ENCODE measurements at places on chromosomes 6 and 20.
A peak's percentile ranks its signal among the peaks of the same experiment; 100 is the strongest.

DNA sequence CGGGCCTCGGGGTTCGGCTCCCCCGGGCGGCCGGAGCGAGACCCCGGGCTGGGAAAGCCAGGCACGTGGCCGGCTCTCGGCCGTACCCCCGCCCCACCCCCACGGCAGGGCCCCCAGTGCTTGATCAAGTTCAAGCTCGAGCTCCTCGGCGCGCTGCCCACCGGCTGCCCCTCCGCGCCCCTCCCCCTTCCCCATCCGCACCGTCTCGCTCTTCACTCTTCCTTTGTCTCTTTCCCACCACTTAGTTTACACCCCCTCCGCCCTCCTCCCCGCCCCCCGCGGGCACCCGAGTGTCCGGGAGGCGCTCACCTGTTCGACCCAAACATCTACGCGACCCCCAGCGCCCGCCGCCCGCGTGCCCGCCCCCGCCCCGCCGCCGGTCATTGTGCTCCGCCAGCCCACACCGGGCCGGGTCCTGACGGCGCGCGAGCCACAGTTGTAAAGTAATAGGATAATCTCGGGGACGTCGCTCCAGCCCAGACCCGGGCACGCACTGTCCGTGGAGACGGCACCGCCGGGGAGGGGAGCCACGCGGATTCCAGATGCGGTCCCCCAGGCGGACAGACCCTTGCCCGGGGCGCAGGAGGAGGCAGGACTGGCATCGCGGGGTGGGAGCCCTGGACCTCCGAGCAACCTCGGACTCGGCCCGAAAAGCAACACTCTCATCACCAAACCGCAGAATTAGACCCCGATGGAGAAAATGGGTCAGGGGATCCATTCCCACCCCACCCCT is 100.7 kb downstream of the NOL4L start:
- peak; percentile 72 for DNase-seq
- no peaks in the 10 kb centered on the region for H3K36me3 ChIP-seq
- H3K4me3 ChIP-seq: peak overlapping the region; percentile 93
- H3K27ac ChIP-seq: peak overlapping the region; percentile 97

GRCh38 chr6:1263039-1263849 is 48.7 kb upstream of the FOXQ1 start:
- no peak overlapping the region for H3K27ac ChIP-seq
- no peaks in the 10 kb centered on the region for H3K36me3 ChIP-seq
- H3K4me3 ChIP-seq: no peak overlapping the region
- peaks cover 10% of the 10 kb centered on the region for H3K27me3 ChIP-seq
- H3K4me1 ChIP-seq: no peaks in the 10 kb centered on the region
- no peak for DNase-seq

- H3K4me1 ChIP-seq: no peaks in the 10 kb centered on the region
- H3K27ac ChIP-seq: no peak overlapping the region
- H3K4me3 ChIP-seq: no peak overlapping the region
- no peaks in the 10 kb centered on the region for H3K36me3 ChIP-seq
- DNase-seq: no peak
Measured at GRCh38 chr20:4326195-4327065, 311.1 kb upstream of the RNF24 start.

DNA sequence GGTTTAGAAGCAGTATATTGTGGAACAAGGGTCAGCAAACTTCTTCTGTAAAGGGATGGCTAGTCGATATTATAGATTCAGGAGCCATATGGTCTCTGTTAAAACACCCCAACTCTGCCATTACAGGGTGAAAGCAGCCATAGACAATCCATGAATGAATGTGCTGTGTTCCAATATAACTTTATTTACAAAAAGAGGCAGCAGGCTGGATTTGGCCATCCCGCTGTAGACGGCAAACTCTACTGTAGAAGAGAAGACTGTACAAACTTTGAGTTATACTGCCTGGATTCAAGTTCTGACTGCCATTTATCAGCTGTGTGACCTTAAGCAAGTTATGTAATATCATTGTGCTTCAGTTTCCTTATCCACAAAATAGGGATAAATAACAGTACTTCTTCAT is 33.7 kb upstream of the SNX9 start:
- no peaks in the 10 kb centered on the region for H3K4me1 ChIP-seq
- H3K36me3 ChIP-seq: no peaks in the 10 kb centered on the region
- DNase-seq: no peak

- DNase-seq: no peak
- H3K27me3 ChIP-seq: no peaks in the 10 kb centered on the region
- no peaks in the 10 kb centered on the region for H3K36me3 ChIP-seq
Measured at GRCh38 chr20:51187261-51187660, 164.4 kb upstream of the KCNG1 start.

- no peak overlapping the region for H3K27ac ChIP-seq
- H3K36me3 ChIP-seq: no peaks in the 10 kb centered on the region
- no peaks in the 10 kb centered on the region for H3K4me1 ChIP-seq
Measured at GRCh38 chr6:6397842-6398241, 77.4 kb upstream of the F13A1 start.

GRCh38 chr6:41055149-41055548 is 2.1 kb downstream of the APOBEC2 start:
- no peaks in the 10 kb centered on the region for H3K27me3 ChIP-seq
- H3K27ac ChIP-seq: no peak overlapping the region
- peaks cover 16% of the 10 kb centered on the region for H3K4me1 ChIP-seq
- no peak overlapping the region for H3K4me3 ChIP-seq

- H3K4me1 ChIP-seq: peaks cover 33% of the 10 kb centered on the region
- peaks cover 2% of the 10 kb centered on the region for H3K36me3 ChIP-seq
- no peak overlapping the region for H3K27ac ChIP-seq
- DNase-seq: no peak
- H3K4me3 ChIP-seq: no peak overlapping the region
Measured at GRCh38 chr20:60026010-60026409, 67.8 kb downstream of the CDH26 start.

DNA sequence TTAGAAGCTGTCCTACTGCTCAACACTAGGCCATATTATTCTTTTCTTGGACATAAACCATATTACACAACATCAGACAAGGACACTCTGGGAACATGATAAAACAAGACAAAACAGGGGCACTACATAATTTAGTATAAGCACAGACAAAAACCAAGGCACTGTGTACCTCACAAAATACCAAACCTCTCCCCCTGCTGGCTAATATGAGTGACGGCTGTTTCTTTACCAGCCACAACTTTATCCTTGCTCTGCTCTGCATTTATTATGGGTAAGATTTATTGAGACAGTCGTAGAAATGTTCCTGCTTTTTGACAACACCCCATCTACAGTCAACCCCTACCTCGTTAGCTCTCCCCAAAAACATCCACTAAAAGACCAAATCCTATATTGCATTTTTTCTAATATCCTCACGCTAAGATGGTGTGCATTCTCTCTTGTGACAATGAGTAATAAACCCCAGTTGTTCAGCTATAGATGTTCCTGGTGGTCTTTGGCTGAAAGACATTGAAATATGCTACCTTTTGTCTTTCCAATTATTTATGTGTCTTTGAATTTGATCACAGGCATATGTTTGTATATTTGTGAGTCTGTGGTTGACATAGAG is 23.8 kb upstream of the POLR1H start:
- H3K27ac ChIP-seq: no peak overlapping the region
- H3K4me1 ChIP-seq: no peaks in the 10 kb centered on the region
- no peak overlapping the region for H3K4me3 ChIP-seq
- H3K36me3 ChIP-seq: no peaks in the 10 kb centered on the region

- H3K27me3 ChIP-seq: no peaks in the 10 kb centered on the region
- H3K36me3 ChIP-seq: peaks cover 20% of the 10 kb centered on the region
- no peak for DNase-seq
- no peak overlapping the region for H3K4me3 ChIP-seq
- H3K27ac ChIP-seq: no peak overlapping the region
Measured at GRCh38 chr6:140871911-140872310, 1260.8 kb upstream of the GJE1 start.

- H3K27ac ChIP-seq: no peak overlapping the region
- no peak for DNase-seq
- no peaks in the 10 kb centered on the region for H3K27me3 ChIP-seq
Measured at GRCh38 chr6:154615483-154616025, 105.1 kb upstream of the CNKSR3 start.

GRCh38 chr20:14046534-14046933 is 51.2 kb downstream of the MACROD2 start:
- H3K27me3 ChIP-seq: no peaks in the 10 kb centered on the region
- H3K36me3 ChIP-seq: no peaks in the 10 kb centered on the region
- DNase-seq: no peak
- H3K4me3 ChIP-seq: no peak overlapping the region

- no peak for DNase-seq
- no peaks in the 10 kb centered on the region for H3K36me3 ChIP-seq
- no peaks in the 10 kb centered on the region for H3K27me3 ChIP-seq
- peaks cover 24% of the 10 kb centered on the region for H3K4me1 ChIP-seq
- H3K27ac ChIP-seq: no peak overlapping the region
- H3K4me3 ChIP-seq: no peak overlapping the region
Measured at GRCh38 chr20:49386848-49387580, 95.5 kb downstream of the KCNB1 start.

- no peak for DNase-seq
- no peaks in the 10 kb centered on the region for H3K27me3 ChIP-seq
- no peak overlapping the region for H3K4me3 ChIP-seq
- peaks cover 3% of the 10 kb centered on the region for H3K4me1 ChIP-seq
Measured at GRCh38 chr6:158861686-158862381, 42.7 kb upstream of the EZR start.

GRCh38 chr6:154878871-154879491 is 116.1 kb upstream of the TIAM2 start:
- H3K36me3 ChIP-seq: peaks cover 12% of the 10 kb centered on the region
- H3K4me3 ChIP-seq: no peak overlapping the region
- H3K4me1 ChIP-seq: peaks cover 37% of the 10 kb centered on the region
- no peak for DNase-seq

GRCh38 chr6:13292774-13293173 is 35.6 kb downstream of the TBC1D7 start:
- no peaks in the 10 kb centered on the region for H3K27me3 ChIP-seq
- no peak overlapping the region for H3K4me3 ChIP-seq
- peaks cover 38% of the 10 kb centered on the region for H3K36me3 ChIP-seq
- no peak for DNase-seq
- H3K4me1 ChIP-seq: peaks cover 8% of the 10 kb centered on the region
- peak overlapping the region; percentile 35 for H3K27ac ChIP-seq

- peak overlapping the region; percentile 27 for H3K27ac ChIP-seq
- no peak for DNase-seq
- no peak overlapping the region for H3K4me3 ChIP-seq
- no peaks in the 10 kb centered on the region for H3K4me1 ChIP-seq
Measured at GRCh38 chr6:47690791-47691190, 7.6 kb upstream of the ADGRF4 start.

- H3K4me1 ChIP-seq: no peaks in the 10 kb centered on the region
- DNase-seq: no peak
- H3K27ac ChIP-seq: no peak overlapping the region
Measured at GRCh38 chr6:89360415-89360999, 8.0 kb upstream of the UBE2J1 start.

DNA sequence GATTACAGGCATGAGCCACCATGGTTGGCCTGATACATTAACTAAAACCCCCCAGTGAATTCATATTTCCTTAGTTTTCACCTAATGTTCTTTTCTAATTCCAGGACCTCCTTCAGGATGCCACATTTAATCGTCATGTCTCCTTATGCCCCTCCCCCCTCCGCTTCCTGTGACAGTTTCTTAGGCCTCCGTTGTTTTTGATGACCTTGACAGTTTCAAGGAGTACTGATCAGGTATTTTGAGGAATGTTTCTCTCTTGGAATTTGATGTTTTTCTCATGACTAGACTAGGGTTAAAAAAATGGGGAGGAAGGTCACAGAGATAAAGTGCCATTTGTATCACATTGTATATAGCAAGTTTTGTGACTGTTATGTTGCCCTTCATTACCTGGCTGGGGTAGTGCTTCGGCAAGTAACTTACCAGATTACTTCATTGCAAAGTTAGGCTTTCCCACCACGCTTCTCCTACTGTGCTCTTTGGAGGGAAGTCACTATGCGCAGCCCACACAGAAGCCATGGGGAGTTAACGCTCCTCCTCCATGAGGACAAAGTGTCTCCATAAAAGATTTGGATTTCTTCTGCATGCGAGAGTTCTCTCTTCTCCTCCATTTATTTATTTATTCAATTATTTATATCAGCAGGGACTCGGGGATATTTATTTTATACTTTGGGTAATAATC is 99.5 kb downstream of the NCR2 start:
- peaks cover 14% of the 10 kb centered on the region for H3K4me1 ChIP-seq
- DNase-seq: no peak
- no peak overlapping the region for H3K4me3 ChIP-seq

- H3K4me1 ChIP-seq: peaks cover 29% of the 10 kb centered on the region
- H3K27me3 ChIP-seq: no peaks in the 10 kb centered on the region
Measured at GRCh38 chr20:50339466-50339901, 148.9 kb downstream of the CEBPB start.

DNA sequence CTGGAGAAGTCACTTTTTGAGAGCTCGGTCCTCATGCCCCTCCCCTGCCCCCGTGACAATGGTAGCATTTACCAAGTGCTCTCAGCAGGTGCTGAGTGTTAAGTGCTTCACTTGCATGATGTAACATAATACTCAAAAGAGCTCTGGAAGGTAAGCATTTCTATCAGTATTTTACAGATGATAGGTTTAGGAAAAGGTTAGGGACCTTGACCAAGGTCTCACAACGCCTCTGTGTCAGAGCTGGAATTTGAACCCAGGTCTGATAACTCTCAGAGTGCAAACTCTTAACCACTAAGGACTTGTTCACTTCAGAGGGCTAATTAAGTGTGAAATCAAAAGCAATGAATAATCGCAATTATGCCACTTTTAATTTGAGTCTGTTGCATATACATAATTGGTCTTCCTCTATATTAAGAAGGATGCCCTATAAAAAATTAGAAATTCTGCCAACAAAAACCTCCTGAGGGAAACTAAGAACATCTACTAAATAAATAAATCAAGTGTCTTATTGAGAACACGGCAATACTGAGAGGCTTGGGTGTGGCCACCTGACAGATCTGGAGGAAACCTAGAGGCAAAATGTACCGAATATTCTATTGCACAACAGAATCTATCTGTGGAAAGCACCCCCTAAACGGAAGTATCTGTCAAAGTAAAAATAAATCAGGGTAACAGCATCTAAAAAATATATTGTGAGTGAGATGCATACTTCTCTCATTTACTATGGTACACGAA is 109.8 kb downstream of the BACH2 start:
- no peak for DNase-seq
- H3K4me1 ChIP-seq: peaks cover 9% of the 10 kb centered on the region
- H3K27ac ChIP-seq: no peak overlapping the region
- no peaks in the 10 kb centered on the region for H3K27me3 ChIP-seq
- no peak overlapping the region for H3K4me3 ChIP-seq

Measured in neural crest cell (in vitro differentiated cells).